RPMI7951 (cell line): ENCODE measurements at places on chromosomes 12 and 14. TPM values are rescaled to one million over a fixed set of nuclear protein-coding genes. Genes with fewer than 3 reads are reported as not detected.

SOX5 gene
- 1.3 and 1.4 TPM in 2 replicates for total RNA-seq

C12orf56 gene
- under 0.01 TPM in 1 of 2 replicates, not detected in the other for total RNA-seq

GLT1D1 gene
- not detected in 2 replicates for total RNA-seq

CPNE8 gene
- 14.4 and 14.5 TPM in 2 replicates for total RNA-seq

RBM23 gene
- total RNA-seq = 79.2 and 93.5 TPM in 2 replicates

AKAP3 gene
- total RNA-seq = 0.60 and 2.3 TPM in 2 replicates

SERPINA10 gene
- total RNA-seq = not detected in 2 replicates

ACAD10 gene
- 5.9 and 9.9 TPM in 2 replicates for total RNA-seq

TTC6 gene
- total RNA-seq = 0.10 TPM in 1 of 2 replicates, not detected in the other

CELA1 gene
- 0.10 TPM in 1 of 2 replicates, not detected in the other for total RNA-seq

ANKRD9 gene
- 6.8 and 14.0 TPM in 2 replicates for total RNA-seq

LRFN5 gene
- under 0.01 and 0.12 TPM in 2 replicates for total RNA-seq

ART4 gene
- not detected in 2 replicates for total RNA-seq

PZP gene
- total RNA-seq = not detected in 2 replicates

ZC2HC1C gene
- 1.2 and 1.8 TPM in 2 replicates for total RNA-seq

RERG gene
- total RNA-seq = 0.10 TPM in 1 of 2 replicates, not detected in the other

RPGRIP1 gene
- total RNA-seq = 0.12 TPM in 1 of 2 replicates, not detected in the other

EDDM3A gene
- total RNA-seq = not detected in 2 replicates

OAS2 gene
- total RNA-seq = 19.4 and 27.5 TPM in 2 replicates

KCNH3 gene
- total RNA-seq = 0.20 and 0.24 TPM in 2 replicates

DPF3 gene
- 4.2 and 6.5 TPM in 2 replicates for total RNA-seq

CD27 gene
- not detected in 2 replicates for total RNA-seq

MYF6 gene
- total RNA-seq = not detected in 2 replicates
